ENCODE measurements at places on chromosomes 7 and 10.
A peak's percentile ranks its signal among the peaks of the same experiment; 100 is the strongest.

GRCh38 chr10:52558090-52558489, 214.5 kb downstream of the MBL2 start:
- no peak overlapping the region for H3K4me3 ChIP-seq
- H3K36me3 ChIP-seq, result no peaks in the 10 kb centered on the region
- no peak overlapping the region for H3K27ac ChIP-seq
- no peak for DNase-seq
- H3K4me1 ChIP-seq, result no peaks in the 10 kb centered on the region

GRCh38 chr10:87974769-87975168, 111.3 kb downstream of the PTEN start:
- peaks cover 4% of the 10 kb centered on the region for H3K36me3 ChIP-seq
- H3K27me3 ChIP-seq, result no peaks in the 10 kb centered on the region
- H3K27ac ChIP-seq, result peak overlapping the region; percentile 17
- H3K4me1 ChIP-seq, result no peaks in the 10 kb centered on the region
- DNase-seq, result no peak

- H3K27me3 ChIP-seq, result no peaks in the 10 kb centered on the region
- H3K36me3 ChIP-seq, result no peaks in the 10 kb centered on the region
- no peak overlapping the region for H3K4me3 ChIP-seq
- H3K27ac ChIP-seq, result no peak overlapping the region
Measured at GRCh38 chr10:126704649-126705048, 34.2 kb upstream of the C10orf90 start.

GRCh38 chr10:46217752-46218453, 68.9 kb upstream of the ANTXRL start:
- H3K27me3 ChIP-seq, result no peaks in the 10 kb centered on the region
- H3K4me1 ChIP-seq, result peaks cover 4% of the 10 kb centered on the region
- H3K36me3 ChIP-seq, result peaks cover 28% of the 10 kb centered on the region

GRCh38 chr7:110307776-110308175, 783.2 kb upstream of the LRRN3 start:
- no peak overlapping the region for H3K27ac ChIP-seq
- no peak overlapping the region for H3K4me3 ChIP-seq
- no peaks in the 10 kb centered on the region for H3K4me1 ChIP-seq
- no peaks in the 10 kb centered on the region for H3K27me3 ChIP-seq
- no peaks in the 10 kb centered on the region for H3K36me3 ChIP-seq
- no peak for DNase-seq

GRCh38 chr7:138710536-138711385, 9.6 kb upstream of the SVOPL start:
- H3K27ac ChIP-seq, result no peak overlapping the region
- H3K4me3 ChIP-seq, result no peak overlapping the region
- peaks cover 12% of the 10 kb centered on the region for H3K4me1 ChIP-seq
- no peaks in the 10 kb centered on the region for H3K36me3 ChIP-seq

DNA sequence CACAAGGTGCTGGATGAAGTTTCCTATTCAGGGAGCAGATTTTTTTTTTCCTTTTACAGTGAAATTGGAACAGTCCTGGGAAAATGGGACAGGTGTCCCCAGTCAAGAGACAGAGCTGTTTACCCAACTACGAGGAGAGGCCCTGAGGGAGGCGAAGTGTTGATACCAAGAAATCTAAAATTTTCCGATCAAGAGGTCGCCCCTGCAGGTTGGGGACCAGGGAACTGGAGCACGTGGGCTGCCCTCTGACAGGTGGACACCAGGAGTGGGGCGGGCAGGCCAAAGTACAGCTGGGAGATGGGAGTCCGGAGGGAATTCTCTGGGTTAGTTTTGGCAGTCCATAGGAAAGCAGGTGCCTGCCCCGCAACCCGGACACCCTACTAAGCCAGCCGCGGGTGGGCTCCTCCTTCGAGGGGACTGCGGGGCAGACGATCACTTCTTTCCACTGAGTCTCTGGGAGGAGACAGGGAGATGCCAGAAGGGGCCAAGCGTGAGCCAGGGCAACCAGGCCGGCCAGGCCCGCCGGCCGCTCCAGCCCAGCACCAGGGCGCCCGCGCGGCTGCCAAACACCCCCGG, 965 bp upstream of the CAMK1D start:
- peak overlapping the region; percentile 79 for H3K4me3 ChIP-seq
- peak overlapping the region; percentile 85 for H3K27ac ChIP-seq
- no peak for DNase-seq
- peaks cover 83% of the 10 kb centered on the region for H3K27me3 ChIP-seq

DNA sequence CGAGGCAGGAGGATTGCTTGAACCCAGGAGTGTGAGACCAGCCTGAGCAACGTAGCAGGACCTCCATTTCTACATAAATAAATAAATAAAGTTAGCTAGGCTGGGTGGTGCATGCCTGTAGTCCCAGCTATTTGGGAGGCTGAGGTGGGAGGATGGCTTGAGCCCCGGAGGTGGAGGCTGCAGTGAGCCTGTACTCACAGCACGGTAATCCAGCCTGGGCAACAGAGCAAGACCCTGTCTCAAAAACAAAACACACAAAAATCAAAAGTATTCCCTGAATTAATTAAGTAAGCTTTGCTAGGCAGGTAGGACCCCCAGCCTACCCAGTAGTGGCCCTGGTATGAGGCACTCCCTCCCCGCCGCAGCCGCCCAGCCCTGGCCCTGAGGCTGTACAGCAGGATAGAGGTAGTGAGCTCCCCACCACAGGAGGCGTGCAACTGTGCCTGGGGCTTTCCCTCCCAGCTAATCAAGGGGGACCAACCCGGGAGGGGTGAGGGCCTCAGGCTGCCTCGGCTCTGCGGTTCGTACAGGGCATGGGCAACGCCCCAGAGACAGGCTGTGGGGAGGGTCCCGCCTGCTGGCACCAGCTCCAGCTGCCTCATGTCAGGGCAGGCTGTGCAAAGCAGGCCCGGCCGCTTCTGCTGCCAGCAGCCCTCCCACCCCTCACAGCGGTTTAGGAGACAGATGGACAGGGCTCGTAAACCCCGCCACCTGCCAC, 1.0 kb upstream of the CYP2W1 start:
- H3K4me1 ChIP-seq, result no peaks in the 10 kb centered on the region
- no peak for DNase-seq
- H3K36me3 ChIP-seq, result no peaks in the 10 kb centered on the region
- H3K27ac ChIP-seq, result no peak overlapping the region
- peaks cover 14% of the 10 kb centered on the region for H3K27me3 ChIP-seq

GRCh38 chr7:114293289-114294012, 121.2 kb upstream of the FOXP2 start:
- no peaks in the 10 kb centered on the region for H3K36me3 ChIP-seq
- no peak overlapping the region for H3K4me3 ChIP-seq
- no peaks in the 10 kb centered on the region for H3K4me1 ChIP-seq
- DNase-seq, result no peak
- no peaks in the 10 kb centered on the region for H3K27me3 ChIP-seq
- no peak overlapping the region for H3K27ac ChIP-seq

DNA sequence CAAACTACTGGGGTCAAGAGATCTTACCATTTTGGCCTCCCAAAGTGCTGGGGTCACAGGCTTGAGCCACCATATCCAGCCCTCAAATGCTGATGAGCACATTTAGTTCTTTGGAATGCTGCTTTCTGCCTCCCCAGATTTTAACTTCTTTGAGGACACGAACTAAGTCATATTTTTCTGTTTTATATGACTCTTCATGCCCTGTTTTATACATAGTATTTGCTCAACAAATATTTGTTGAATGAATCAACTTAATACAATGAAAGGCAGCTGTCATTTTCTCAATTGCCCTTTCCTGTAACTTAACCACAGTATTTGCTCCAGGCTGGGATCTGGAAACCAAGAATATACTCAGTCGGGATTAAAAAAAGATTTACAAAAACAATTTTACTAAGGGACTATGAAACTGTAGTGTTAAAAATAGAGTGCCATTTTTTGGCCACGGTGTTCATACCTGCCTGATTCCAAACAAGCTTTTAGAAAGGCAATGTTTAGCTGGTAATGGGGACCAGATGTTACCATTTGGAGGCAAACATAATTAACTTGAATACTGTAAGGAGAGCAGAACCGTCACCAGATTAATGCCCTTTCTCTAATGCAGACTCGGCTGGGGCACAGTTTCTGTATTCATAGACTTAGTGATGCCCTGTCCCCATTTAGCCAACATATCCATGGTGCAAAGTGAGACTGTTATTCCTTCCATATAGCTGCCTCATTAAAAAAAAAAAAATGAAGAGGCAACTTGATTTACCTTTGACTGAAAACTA, 117.6 kb downstream of the NRP1 start:
- H3K27ac ChIP-seq, result no peak overlapping the region
- H3K27me3 ChIP-seq, result no peaks in the 10 kb centered on the region
- H3K4me3 ChIP-seq, result no peak overlapping the region
- peaks cover 11% of the 10 kb centered on the region for H3K4me1 ChIP-seq

DNA sequence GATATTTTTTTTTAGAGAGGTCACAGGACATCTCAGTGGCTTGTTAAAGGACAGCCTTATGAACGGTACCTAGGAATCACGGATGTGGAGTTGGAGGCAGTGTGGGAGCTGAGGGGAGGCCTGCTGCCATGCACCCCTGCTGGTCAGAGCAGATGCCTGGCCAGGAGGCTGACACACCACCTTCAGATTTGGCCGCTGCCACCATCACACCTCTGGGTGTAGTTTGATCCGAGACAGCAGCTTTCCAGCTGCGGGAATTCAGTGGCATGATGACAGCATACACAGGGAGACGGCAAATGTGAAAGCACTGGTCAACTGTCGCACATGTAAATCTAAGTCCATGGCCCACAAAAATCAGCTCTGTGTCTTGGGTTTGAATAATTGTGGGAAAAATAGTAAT, 285.4 kb downstream of the ADARB2 start:
- H3K4me3 ChIP-seq, result no peak overlapping the region
- no peaks in the 10 kb centered on the region for H3K27me3 ChIP-seq
- no peaks in the 10 kb centered on the region for H3K36me3 ChIP-seq
- peaks cover 3% of the 10 kb centered on the region for H3K4me1 ChIP-seq
- no peak overlapping the region for H3K27ac ChIP-seq

GRCh38 chr7:88358881-88359280, 52.2 kb upstream of the STEAP4 start:
- H3K27me3 ChIP-seq, result peaks cover 5% of the 10 kb centered on the region
- H3K36me3 ChIP-seq, result no peaks in the 10 kb centered on the region
- DNase-seq, result no peak
- no peak overlapping the region for H3K27ac ChIP-seq
- no peaks in the 10 kb centered on the region for H3K4me1 ChIP-seq

DNA sequence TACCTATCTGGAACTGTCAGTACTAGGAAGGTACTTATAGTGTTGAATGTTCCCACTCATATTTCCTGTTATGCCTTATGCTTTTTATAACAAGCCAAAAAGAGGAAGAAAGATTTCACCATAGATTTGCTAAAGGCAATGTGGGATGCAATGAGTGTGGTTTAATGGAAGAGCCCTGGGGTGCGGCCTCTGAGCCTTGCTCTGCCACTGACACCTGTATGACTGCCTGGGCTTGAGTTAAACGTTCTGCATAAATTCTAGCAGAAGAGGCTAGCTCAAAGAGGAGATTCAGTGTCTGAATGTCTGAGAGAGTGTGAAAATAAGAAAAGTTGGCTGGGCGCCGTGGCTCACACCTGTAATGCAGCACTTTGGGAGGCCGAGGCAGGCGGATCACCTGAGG, 143.8 kb downstream of the TPST1 start:
- H3K27me3 ChIP-seq, result no peaks in the 10 kb centered on the region
- no peak for DNase-seq
- no peak overlapping the region for H3K4me3 ChIP-seq
- no peaks in the 10 kb centered on the region for H3K4me1 ChIP-seq
- no peak overlapping the region for H3K27ac ChIP-seq

DNA sequence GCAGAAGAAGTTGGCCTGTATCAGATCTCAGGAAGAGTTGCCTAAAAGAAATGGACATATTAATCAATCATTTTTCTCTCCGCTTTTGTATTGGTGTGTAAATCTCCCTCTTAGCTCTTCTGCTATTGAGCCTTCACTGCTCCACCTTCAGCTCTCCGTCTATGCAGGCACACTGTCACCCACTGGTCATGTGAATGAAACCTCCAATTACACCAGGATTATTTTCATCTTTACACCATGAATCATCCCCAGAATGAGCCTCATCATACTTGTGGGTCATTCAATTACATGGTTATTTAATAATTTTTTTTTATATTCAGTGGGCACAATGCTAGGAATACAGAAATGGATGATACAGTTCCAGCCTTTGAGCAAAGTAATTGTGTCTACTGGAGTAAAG, 92.6 kb downstream of the LRRC4 start:
- H3K27me3 ChIP-seq, result no peaks in the 10 kb centered on the region
- H3K4me3 ChIP-seq, result no peak overlapping the region
- no peaks in the 10 kb centered on the region for H3K4me1 ChIP-seq

DNA sequence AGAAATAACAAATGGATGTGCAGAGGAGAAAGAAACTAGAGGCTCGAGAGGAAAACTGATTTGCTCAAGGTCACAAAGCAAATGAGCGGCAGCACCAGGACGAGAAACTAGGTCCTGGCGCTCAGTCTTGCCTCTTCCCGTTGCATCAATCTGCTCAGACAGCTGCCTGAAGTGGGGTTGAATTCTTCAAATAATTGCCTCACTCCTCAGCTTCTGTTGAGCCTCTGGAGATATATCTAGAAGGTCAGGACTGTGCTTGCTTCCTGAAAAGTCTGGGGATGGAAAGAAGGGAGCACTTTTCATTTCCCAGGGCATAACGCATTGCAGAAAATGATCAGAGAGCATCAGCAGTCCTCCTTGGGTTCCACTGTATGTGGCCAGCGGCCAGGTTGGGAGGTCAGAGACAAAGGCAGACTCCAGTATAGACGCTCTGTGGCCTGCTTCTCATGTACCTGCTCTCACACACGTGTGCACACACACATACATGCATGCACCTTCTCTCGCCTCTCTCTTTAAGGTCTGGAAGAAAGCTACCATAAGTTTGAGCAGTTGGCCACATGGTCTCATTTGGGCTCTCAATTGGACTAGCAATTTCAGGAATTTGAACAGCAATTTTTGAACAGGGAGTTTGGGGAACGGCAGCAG, 83.7 kb upstream of the DUSP5 start:
- H3K4me3 ChIP-seq, result peak overlapping the region; percentile 2
- peaks cover 3% of the 10 kb centered on the region for H3K36me3 ChIP-seq
- H3K27me3 ChIP-seq, result peaks cover 18% of the 10 kb centered on the region
- peaks cover 50% of the 10 kb centered on the region for H3K4me1 ChIP-seq
- peak overlapping the region; percentile 88 for H3K27ac ChIP-seq

DNA sequence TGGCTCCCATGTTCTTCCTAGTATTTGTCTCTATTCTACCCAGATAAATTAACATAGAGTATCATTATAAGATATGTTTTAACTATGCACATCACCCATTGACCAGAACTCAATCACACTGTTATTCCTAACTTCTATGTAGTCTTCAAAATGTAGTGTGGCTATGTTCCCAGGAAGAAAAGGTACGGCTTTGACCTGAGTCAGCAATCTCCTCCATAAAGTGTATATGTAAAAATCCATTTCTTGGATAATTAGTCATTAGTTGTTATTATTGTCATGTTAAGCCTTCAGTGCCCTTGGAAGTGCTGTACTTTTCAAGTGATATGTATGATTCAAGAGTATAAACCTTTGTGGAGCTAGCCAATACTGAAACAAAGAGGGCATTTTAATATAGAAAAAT, 444.0 kb upstream of the ZWINT start:
- no peak overlapping the region for H3K4me3 ChIP-seq
- no peaks in the 10 kb centered on the region for H3K36me3 ChIP-seq
- no peaks in the 10 kb centered on the region for H3K27me3 ChIP-seq
- DNase-seq, result no peak
- H3K4me1 ChIP-seq, result no peaks in the 10 kb centered on the region
